Activated naive CD4-positive, alpha-beta T cell treated with anti-CD3 and anti-CD28 coated beads for 36 hours (primary cell): ENCODE measurements at places on chromosomes 11 and 22. TPM values are rescaled to one million over a fixed set of nuclear protein-coding genes. Genes with fewer than 3 reads are reported as not detected.

- no peak overlapping the region for H3K27ac ChIP-seq
- no peaks in the 10 kb centered on the region for H3K36me3 ChIP-seq
- no peaks in the 10 kb centered on the region for H3K4me1 ChIP-seq
- H3K27me3 ChIP-seq: peaks cover 20% of the 10 kb centered on the region
Measured at GRCh38 chr22:48496987-48497650, 1330.6 kb downstream of the BRD1 start.

- H3K36me3 ChIP-seq: peaks cover 10% of the 10 kb centered on the region
- H3K4me3 ChIP-seq: no peak overlapping the region
- DNase-seq: no peak
- H3K27ac ChIP-seq: no peak overlapping the region
- no peaks in the 10 kb centered on the region for H3K4me1 ChIP-seq
Measured at GRCh38 chr22:47162865-47163264, 400.4 kb downstream of the TBC1D22A start.

- peak; percentile 64 for DNase-seq
- no peak overlapping the region for H3K4me3 ChIP-seq
- no peaks in the 10 kb centered on the region for H3K36me3 ChIP-seq
- H3K4me1 ChIP-seq: no peaks in the 10 kb centered on the region
- H3K27me3 ChIP-seq: no peaks in the 10 kb centered on the region
- no peak overlapping the region for H3K27ac ChIP-seq
Measured at GRCh38 chr11:64553554-64554201, 37.3 kb upstream of the SLC22A12 start.

KRTAP5-1 gene
- total RNA-seq: not detected

- H3K36me3 ChIP-seq: no peaks in the 10 kb centered on the region
- no peak overlapping the region for H3K4me3 ChIP-seq
- no peak overlapping the region for H3K27ac ChIP-seq
- DNase-seq: peak; percentile 14
- H3K27me3 ChIP-seq: peaks cover 2% of the 10 kb centered on the region
Measured at GRCh38 chr11:8342821-8343681, 79.4 kb upstream of the LMO1 start.

DNA sequence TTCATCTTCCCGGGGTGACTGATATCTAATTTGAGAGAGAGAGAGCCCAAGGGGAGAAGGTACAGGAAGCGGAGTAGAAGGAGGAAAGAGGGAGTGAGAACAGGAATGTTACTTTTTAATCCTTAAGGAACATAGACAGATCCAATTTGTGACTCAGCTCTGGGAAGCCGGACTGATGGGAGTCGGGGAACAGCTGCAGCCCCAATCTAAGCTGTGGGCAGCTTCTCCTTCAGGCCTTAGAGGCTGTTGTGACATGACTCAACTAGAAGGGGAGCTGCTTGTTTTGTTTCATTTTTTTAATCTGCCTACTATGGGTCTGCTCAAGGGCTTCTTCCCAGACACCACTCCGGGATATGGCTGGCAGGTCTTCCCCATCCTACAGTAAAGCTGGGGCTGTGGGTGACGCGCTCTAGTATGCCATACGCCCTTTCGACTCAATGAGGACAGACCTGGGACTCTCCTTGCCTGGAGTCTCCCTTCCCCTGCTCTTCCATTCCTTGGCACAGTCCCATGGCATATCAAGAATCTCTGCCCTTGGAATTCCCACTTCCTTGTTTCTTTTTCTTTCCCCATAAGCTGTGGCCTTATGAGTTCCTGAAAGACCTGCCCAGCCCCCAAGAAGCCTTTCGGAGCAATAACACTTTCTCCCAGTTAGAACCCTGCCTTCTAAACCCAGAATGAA, 103.3 kb upstream of the AKIP1 start:
- no peak overlapping the region for H3K4me3 ChIP-seq
- no peaks in the 10 kb centered on the region for H3K36me3 ChIP-seq
- peaks cover 14% of the 10 kb centered on the region for H3K27me3 ChIP-seq
- DNase-seq: no peak
- peaks cover 7% of the 10 kb centered on the region for H3K4me1 ChIP-seq

PRODH gene
- total RNA-seq: 0.30 TPM

DNA sequence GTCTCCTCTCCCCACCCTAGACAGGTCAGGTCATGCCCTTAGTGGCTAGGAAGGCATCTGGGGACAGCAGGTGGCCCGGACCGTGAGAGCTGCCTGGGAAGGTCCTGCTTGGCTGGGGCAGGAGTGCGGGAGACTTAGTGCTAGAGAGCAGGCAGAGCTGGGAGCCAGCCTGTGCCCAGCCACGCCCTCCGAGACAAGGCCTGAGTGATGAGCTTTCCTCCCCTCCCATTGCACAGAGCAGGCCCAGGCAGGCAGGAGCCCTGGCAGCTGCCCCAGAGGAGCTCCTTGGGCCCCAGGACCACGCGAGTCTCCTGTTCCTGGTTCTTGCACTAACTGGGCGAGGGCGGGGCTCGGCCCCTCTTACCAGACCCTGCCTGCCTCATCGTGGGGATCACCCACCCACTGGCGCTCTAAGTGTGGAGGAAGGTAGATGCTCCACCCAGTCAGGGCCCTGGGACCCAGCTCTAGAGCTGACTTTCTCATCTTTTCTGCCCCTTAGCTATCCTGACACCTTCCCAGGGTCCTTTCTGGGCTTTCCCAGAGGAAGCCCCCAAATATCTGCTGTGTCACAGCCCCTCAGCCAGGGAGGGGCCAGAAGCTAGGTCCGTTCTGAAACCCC, 44.9 kb downstream of the MACROD1 start:
- no peak overlapping the region for H3K27ac ChIP-seq
- no peak overlapping the region for H3K4me3 ChIP-seq
- H3K4me1 ChIP-seq: peaks cover 12% of the 10 kb centered on the region
- no peaks in the 10 kb centered on the region for H3K36me3 ChIP-seq

DNA sequence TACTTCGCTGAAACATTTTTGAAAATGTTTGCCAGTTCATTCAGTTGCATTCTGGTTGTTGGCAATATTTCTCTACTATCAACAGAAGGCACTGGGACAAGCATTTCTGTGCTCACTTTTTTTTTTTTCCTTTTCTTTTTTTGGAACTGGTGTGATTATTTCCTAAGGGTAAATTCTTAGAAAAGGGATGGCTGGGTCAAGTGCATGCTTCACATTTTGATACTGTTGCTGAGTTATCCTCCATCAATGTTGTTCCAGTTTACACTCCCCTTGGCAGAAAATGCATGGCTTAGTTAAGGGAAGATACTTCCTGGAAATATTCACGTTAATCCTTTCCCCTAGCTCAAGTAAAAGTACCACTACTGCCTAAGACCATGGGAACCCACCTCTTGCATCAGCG, 81.8 kb downstream of the OSBP2 start:
- H3K27ac ChIP-seq: no peak overlapping the region
- H3K27me3 ChIP-seq: no peaks in the 10 kb centered on the region
- H3K4me3 ChIP-seq: no peak overlapping the region
- H3K4me1 ChIP-seq: no peaks in the 10 kb centered on the region
- H3K36me3 ChIP-seq: no peaks in the 10 kb centered on the region

DNA sequence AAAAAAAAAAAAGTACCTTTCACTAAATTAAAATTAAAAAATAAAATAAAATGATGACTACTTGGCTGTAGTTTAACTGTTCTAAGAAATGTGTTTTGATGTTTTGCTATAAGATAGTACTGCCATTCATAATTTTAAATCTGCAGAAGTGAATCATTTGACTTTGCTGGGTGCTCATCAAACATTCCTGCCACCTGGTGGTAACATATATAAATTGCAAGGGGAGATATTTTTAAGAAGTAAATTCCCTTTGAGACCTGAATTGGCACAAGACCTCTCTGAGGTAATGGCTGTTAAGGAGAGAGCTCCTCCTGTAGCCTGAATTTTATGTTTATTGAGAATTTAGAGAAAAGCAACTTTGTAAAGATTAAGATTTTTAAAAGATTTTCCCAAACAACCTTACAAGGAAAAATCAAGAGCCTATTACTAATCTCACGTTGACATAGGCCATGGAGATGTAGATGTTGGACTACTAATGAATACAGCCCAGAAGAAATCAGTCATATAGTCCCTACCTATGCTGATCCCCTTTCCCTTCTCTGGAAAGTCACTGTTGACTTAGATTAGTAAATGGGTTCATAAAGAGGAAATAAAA, 11.9 kb upstream of the NARS2 start:
- H3K36me3 ChIP-seq: peaks cover 6% of the 10 kb centered on the region
- no peaks in the 10 kb centered on the region for H3K4me1 ChIP-seq
- H3K27ac ChIP-seq: no peak overlapping the region
- H3K27me3 ChIP-seq: no peaks in the 10 kb centered on the region
- DNase-seq: no peak

HORMAD2 gene
- not detected for total RNA-seq

OR2AT4 gene
- total RNA-seq: not detected

DNA sequence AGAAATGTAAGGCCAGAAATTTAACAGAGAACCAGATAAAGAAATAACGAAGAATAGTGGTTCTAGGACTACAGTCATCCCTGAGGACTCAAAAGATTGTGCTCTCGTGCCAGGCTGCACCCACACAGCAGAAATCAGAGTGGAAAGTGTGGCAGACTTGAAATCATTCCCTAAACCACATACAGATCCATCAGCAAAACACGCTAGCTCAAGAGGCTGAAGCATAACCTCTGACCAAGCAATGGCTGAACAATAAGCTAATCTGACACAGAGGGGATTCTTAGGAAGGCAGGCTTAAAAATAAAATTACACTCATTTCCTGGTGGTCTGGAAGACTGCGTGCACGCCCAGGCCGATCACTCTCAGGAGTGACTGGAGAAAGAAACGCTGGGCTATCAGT, 19.0 kb downstream of the NCF4 start:
- no peak for DNase-seq
- peaks cover 9% of the 10 kb centered on the region for H3K36me3 ChIP-seq
- no peak overlapping the region for H3K4me3 ChIP-seq

- H3K27me3 ChIP-seq: no peaks in the 10 kb centered on the region
- no peak for DNase-seq
- peaks cover 5% of the 10 kb centered on the region for H3K4me1 ChIP-seq
- no peak overlapping the region for H3K4me3 ChIP-seq
- H3K27ac ChIP-seq: no peak overlapping the region
Measured at GRCh38 chr11:4167292-4167691, 72.7 kb downstream of the RRM1 start.

GRCh38 chr11:36013950-36014897, 70.4 kb downstream of the LDLRAD3 start:
- peaks cover 6% of the 10 kb centered on the region for H3K27me3 ChIP-seq
- H3K4me3 ChIP-seq: no peak overlapping the region
- H3K36me3 ChIP-seq: no peaks in the 10 kb centered on the region
- DNase-seq: no peak
- H3K27ac ChIP-seq: no peak overlapping the region
- H3K4me1 ChIP-seq: no peaks in the 10 kb centered on the region

DNA sequence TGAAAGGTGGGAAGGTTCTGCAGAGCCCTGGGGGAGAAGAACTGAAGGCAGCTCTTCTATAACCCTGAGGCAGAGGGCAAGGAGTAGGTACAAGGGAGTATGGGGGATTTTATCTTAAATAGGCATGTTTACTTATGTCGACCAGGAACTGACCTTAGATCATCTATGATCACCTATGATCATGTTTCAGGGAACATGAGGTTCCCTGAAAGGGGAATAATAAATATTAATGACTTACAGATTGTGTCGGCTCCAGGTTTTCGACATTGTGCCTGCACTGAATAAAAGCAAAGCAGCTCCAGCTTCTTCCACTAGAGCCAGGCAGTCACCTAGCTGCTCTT, 9.9 kb downstream of the GSTP1 start:
- no peak overlapping the region for H3K4me3 ChIP-seq
- H3K27ac ChIP-seq: no peak overlapping the region
- H3K4me1 ChIP-seq: no peaks in the 10 kb centered on the region
- no peaks in the 10 kb centered on the region for H3K36me3 ChIP-seq
- H3K27me3 ChIP-seq: no peaks in the 10 kb centered on the region
- DNase-seq: no peak

GRCh38 chr22:47370448-47371262, 608.2 kb downstream of the TBC1D22A start:
- no peak for DNase-seq
- H3K4me3 ChIP-seq: no peak overlapping the region
- H3K4me1 ChIP-seq: no peaks in the 10 kb centered on the region
- H3K27ac ChIP-seq: no peak overlapping the region

GRCh38 chr11:115990004-115990447, 485.8 kb upstream of the CADM1 start:
- DNase-seq: no peak
- H3K4me3 ChIP-seq: no peak overlapping the region
- H3K4me1 ChIP-seq: no peaks in the 10 kb centered on the region

DNA sequence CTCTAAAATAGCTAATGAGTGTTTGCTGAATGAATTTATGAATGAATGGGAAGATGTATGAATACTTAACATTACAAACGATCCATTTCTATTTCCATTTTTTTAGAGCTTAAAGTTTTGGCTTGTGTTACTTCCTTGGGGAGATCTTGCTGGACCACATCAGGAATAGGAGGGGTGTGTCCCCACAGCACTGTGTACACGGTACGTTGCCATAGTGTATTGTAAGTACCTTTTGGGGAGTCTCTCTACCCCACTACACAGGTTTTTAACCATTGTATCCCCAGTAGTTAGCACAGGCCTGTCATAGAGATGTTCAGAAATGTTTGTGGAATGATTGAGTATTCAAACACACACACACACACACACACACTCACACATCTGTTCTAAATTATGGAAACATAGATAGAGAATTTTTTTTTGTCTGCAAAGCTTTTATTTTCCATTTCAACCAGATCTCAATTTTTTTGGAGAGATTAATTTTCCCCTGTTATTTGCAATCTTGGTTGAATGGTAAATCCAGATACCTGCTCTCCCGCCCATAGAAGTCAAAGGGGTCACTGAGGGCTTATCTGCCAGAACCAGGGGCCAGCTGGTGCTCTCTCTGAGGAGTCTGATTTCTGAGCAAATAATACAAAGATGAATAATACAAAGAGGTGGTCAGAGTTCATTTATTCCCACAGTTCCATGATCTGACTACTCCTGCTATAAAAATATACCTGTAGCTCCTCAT, 471.0 kb downstream of the INSC start:
- no peaks in the 10 kb centered on the region for H3K4me1 ChIP-seq
- no peaks in the 10 kb centered on the region for H3K27me3 ChIP-seq
- no peak overlapping the region for H3K4me3 ChIP-seq
- no peak for DNase-seq
- H3K36me3 ChIP-seq: no peaks in the 10 kb centered on the region
- no peak overlapping the region for H3K27ac ChIP-seq

CCDC188 gene
- not detected for total RNA-seq

BATF2 gene
- not detected for total RNA-seq

DNA sequence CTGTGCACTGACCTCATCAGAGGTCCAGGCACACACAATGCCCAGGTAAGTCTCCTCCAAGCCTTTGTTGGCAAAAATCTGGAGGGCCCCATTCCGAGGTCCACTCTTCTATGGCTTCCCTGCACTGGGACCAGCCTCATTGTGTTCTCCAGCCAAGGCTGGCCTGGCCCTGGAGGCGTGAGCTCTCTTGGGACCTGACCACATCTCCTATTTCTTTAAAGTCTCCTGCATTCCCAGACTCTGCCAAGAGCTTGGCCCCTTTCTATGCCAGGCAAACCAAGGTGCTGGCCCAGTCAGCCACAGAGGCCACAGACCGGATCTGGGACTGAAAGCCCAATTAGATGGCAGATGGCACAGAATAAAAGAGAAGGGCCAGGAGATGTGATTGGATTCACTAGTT, 55.1 kb downstream of the C11orf58 start:
- DNase-seq: no peak
- no peaks in the 10 kb centered on the region for H3K27me3 ChIP-seq
- no peaks in the 10 kb centered on the region for H3K36me3 ChIP-seq
- H3K27ac ChIP-seq: no peak overlapping the region
- no peak overlapping the region for H3K4me3 ChIP-seq
- H3K4me1 ChIP-seq: peaks cover 12% of the 10 kb centered on the region

TUG1 gene
- 42.3 TPM for total RNA-seq

- H3K36me3 ChIP-seq: no peaks in the 10 kb centered on the region
- no peaks in the 10 kb centered on the region for H3K4me1 ChIP-seq
- H3K27ac ChIP-seq: no peak overlapping the region
- DNase-seq: no peak
Measured at GRCh38 chr22:43118953-43119458, 8.5 kb downstream of the BIK start.

SLC37A4 gene
- 30.3 TPM for total RNA-seq
